ENCODE measurements at places on chromosomes 5 and 9.

GRCh38 chr5:137078171-137078665 lies 420.9 kb downstream of the SPOCK1 start:
- DNase-seq, result peak; percentile 78

DNA sequence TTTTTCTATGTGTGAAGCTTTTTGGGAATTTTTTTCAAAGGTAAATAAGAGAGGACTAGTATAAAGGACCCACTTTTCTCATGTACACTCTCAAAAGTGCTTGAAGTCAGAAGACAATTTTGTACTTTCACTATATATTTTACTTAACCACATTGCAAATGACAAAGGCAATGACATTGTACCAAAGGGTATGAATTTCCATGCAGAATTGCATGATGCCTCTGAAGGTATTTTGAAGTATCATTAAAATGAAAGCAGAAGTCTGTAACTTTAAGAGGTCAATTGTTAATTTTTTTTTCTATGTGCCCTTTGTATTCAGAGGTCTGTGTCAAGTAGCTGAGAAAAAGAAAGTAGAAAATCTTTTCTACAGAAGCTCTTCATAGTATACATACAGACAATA lies 84.7 kb downstream of the ST8SIA4 start:
- DNase-seq, result no peak

GRCh38 chr9:31114346-31114745 lies 1270.1 kb upstream of the ACO1 start:
- DNase-seq, result no peak

- DNase-seq, result no peak
Measured at GRCh38 chr5:177389241-177390169, 5.3 kb downstream of the SLC34A1 start.

- no peak for DNase-seq
Measured at GRCh38 chr9:78788101-78788500, 491.2 kb downstream of the PSAT1 start.

- DNase-seq, result no peak
Measured at GRCh38 chr9:115142517-115143270, 24.7 kb upstream of the TNC start.

GRCh38 chr5:28012538-28012937 lies 974.2 kb upstream of the CDH9 start:
- DNase-seq, result no peak

- no peak for DNase-seq
Measured at GRCh38 chr9:89340332-89340731, 22.0 kb downstream of the SECISBP2 start.

DNA sequence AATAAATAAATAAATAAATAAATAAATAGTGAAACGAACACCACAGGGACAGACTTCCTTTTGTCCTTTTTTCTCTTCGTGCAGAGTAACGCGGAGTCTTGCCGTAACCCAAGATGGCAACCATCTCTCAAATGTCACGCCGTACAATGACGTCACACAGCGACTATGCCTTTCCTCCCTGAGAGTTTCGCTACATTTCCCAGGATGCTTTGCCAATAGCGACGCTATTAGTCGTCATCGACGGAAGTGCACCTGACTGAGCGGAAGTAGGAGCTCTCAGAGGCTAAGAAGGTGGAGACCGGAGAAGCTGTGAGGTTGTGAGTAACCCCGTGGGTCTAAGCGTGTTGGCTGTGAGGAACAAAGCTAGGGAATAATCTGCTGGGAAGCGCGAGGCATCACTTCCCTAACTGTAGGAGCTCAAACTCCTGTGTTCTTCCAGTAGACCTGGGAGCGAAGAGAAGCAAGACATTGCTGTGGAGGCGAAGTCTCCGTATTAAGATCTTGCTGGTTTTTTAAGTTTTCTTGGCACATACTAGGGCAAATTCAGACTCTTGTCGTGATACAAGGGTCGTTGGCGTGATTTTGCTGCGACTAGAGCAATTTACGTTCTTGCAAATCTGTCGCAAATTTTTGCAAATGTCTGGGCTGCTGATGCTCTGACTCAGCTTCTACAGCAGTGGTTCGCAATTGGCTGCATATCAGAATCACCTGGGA lies at the start of gene TTC1:
Gene TTC1 (plus strand): TSS at position 263 of the 714 bp plus-strand sequence. CDS start 1,390 bp downstream, outside the sequence.
- DNase-seq, result peak; percentile 94

DNA sequence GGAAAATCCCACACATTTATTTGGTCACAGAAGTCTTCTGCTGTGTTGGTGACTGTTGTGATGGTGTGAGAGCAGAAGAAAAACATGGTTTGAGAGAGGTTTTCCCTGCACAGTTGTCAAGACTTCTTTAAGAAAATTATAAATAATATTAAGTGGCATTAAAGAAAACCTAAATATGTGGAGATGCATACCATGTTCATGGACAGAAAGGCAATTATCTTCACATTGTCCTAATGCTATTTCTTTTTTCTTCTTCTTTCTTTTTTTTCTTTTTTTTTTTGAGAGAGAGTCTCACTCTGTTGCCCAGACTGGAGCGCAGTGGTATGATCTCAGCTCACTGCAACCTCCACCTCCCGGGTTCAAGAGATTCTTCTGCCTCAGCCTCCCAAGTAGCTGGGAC lies 24.3 kb upstream of the ERGIC1 start:
- no peak for DNase-seq

- peak; percentile 86 for DNase-seq
Measured at GRCh38 chr9:136787690-136788400, 3.3 kb upstream of the TMEM141 start.

GRCh38 chr9:23826120-23826629 lies at the start of gene ELAVL2:
TSS of gene ELAVL2 (minus strand) at chr9:23826240. CDS start at chr9:23762234, 64,006 bp downstream.
- no peak for DNase-seq

- no peak for DNase-seq
Measured at GRCh38 chr5:7978991-7979390, 110.0 kb downstream of the MTRR start.

GRCh38 chr5:134539732-134540131 lies 14.3 kb downstream of the JADE2 start:
- no peak for DNase-seq

All from NCI-H2171 treated with DMSO at 0.1 percent for 48 hours (cell line).